Left kidney (tissue), 8 donors: ENCODE measurements at places on chromosomes 5 and 9. TPM values are rescaled to one million over a fixed set of nuclear protein-coding genes. Genes with fewer than 3 reads are reported as not detected.

CBY3 gene
- 0.30 TPM for polyA plus RNA-seq

- peak; percentile 29 for DNase-seq
Measured at GRCh38 chr5:176365351-176366231, at the start of gene ARL10. Gene ARL10 (plus strand): TSS chr5:176365487. CDS start chr5:176365564, 77 bp downstream.

DNA sequence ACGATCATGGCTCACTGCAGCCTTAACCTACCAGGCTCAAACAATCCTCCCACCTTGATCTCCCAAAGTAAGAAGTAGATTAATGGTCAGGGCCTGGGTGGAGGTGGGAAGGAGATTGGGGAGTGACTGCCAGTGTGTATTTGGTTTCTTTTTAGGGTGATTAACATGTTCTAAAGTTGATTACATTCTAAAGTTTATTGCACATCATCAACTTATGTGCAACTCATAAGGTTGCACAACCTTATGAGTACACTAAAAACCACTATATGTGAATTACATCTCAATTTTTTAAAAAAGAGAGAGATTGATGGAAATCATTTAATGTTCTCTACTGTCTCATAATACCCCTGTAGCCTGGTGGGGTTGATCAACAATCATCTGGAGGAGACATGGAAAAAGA lies 218.1 kb downstream of the AOPEP start:
- DNase-seq, result no peak

PCDHB8 gene
- polyA plus RNA-seq, result 2.6 TPM

GRCh38 chr5:14472986-14473567 lies 108.5 kb upstream of the OTULINL start:
- DNase-seq, result no peak

GRCh38 chr5:91252916-91253315 lies 130.2 kb downstream of the ARRDC3 start:
- DNase-seq, result no peak

- DNase-seq, result no peak
Measured at GRCh38 chr9:126117158-126117425, 209.5 kb upstream of the MVB12B start.

TAF11L5 gene
- not detected for polyA plus RNA-seq

GRCh38 chr9:82421498-82421897 lies 432.9 kb downstream of the SPATA31D1 start:
- DNase-seq, result no peak

DNA sequence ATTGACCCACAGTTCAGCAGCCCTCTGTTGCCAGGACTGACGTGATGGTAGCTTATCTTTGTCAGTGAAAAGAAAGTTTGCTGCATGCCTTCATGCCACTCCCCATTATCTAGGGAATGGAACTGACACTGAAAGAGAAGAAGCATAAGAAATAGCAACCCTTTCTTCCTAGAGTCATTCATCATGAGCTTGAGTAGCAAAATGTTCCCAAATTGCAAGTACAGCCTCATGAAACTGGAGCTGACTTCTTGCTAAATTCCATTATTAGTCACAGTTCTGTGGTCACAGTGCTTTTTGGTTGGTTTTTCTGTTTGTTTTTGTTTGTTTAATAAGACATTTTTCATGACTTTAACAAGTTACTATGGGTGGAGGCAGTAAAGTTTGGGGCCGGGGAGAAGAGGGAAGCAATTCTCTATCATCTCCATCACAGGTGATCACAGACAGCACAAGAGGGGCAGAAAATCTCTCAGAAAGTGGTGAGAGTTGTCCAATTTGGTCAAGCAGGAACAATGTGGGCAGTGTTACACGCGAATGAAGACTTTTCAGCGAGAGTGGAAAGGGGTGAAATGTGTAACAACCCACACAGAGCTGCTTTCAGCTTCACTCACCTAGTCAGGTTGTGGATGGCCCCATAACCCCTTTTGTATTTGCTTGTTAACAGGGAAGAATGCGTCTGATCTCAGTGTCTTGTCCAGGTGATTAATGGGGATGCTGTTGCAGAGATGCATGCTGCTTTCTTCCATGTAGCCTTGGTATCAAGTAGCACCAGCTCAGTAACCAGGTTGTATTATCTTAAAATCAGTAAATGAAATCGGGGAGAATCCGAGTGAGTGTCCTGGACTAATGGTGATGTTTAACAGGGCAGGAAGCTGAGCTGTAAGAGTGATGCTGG lies 440.4 kb downstream of the DMRT2 start:
- DNase-seq, result peak; percentile 17

GRCh38 chr9:21589344-21590056 lies 107.4 kb upstream of the IFNE start:
- DNase-seq, result no peak

DNA sequence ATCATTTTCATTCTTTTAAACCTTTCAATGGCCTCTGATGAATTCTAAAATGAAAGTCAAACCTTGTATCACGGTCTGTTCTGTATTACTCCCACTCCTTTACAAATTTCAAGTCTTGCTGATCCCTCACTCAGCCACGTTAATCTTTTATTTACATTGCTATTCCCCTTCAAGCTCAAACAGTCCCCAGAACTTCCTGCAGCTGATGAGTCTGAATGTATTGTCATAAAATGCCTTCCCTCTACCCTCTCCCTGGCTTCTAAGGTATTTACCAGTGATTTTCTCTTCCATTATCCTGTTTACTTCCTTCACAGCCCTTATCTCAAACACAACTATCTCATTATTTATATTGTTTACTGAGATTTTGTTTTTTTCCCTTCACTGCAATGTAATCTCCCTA lies 562.3 kb upstream of the C9orf72 start:
- DNase-seq, result no peak

RASGEF1C gene
- polyA plus RNA-seq, result 0.27 TPM

DNA sequence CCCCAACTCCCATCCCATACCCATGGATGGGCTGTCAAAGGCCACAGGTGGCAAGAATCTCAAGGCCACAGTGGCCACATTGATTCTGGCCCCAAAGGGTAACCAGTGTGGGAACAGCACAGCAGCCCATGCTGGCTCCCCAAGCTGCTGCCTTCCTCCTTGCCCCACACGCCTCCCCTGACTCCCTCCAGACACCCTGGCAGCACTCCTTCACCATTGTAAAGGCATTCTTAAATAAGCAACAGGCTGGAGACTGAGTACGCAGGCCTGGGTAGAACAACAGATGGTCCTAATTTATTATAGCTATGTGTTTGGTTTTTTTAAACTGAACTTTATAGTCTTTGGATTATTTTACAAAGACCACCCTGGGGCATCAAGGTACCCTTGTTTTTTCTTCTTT lies 158.8 kb downstream of the TSSK1B start:
- no peak for DNase-seq

DNA sequence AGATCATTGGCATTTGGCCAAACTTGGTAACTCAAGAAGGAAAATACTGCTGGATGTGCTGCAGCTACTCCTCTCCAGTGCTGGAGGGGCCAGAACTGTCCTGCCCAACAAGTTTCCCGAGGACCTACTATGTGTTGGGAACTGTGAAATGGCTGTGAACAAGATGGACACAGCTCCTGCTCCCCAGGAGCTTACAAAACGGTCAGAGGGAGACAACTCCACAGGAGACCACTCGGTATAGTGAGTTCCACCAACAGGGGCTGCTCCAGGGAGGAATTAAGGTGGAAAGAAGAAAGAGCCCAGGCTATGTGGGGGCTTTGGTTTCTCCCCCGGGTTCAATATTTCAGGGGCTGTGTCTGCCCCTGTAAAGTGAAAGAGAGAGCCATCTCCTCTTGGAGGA lies 78.8 kb downstream of the GNA14 start:
- no peak for DNase-seq

GRCh38 chr9:136729144-136729543 lies 13.6 kb downstream of the LCN10 start:
- no peak for DNase-seq

GRCh38 chr5:16067415-16067814 lies 112.2 kb downstream of the MARCHF11 start:
- no peak for DNase-seq

DNA sequence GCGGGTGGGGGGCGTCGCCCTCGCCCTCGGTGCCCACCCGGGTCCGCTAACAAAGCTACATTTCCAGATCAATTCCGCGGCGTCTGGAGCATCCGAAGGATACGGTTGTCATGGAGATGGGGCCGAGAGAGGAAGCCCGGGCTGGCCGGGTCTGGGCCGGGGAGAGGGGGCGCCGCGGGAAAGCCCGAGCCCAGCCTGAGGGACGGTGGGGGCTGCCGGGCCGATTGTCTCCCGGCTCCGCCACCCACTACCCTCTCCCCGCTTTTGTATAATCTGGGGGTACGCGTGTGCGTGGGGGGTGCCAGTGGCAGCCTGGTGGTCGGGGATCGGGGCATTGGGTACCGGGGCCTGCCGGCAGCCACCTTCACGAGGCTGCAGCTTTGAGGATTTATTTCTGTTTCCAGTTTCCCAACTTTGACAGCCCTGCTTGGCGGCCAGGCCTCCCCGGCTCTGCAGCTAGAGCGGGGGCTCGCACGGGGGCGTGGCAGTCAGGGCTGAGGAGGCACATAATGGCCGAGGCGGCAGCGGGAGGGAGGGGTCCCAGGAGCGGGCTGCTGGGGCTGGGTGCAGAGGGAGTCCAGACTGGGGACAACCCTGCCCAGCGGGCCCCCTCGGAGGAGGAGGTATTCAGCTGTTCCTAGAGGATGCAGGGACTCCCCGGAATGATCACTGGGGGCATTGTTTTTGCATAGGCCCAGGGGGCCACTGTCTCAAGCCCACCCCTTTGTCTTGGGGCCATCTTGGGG lies 626 bp downstream of the PSD2 start:
- no peak for DNase-seq

GRCh38 chr5:6886866-6887265 lies 173.6 kb downstream of the TENT4A start:
- no peak for DNase-seq

GRCh38 chr9:98367371-98367900 lies 112.0 kb upstream of the TBC1D2 start:
- no peak for DNase-seq

CDC20B gene
- polyA plus RNA-seq, result 0.62 TPM

- DNase-seq, result no peak
Measured at GRCh38 chr5:36661456-36662220, 55.2 kb downstream of the SLC1A3 start.

IQGAP2 gene
- polyA plus RNA-seq, result 77.6 TPM

DNA sequence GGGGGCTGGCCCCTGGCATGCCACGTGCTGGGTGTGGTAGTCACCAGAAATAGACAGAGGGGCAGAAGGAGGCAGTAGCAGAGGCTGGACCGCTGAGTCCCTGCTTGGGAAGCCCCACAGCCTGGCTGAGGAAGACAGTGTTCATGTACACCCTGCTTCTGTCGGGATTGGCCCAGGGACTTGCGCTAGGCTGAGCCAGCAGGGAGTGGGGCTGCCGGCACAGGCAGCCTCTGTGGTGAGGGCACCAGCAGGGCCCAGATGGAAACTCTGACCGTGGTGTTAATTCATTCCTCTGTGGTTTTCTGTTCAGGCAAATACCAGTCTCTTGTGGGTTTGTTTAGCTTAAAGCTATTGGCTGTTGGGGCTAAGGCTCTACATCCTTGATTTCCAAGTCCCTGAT lies 108.6 kb upstream of the RAD23B start:
- DNase-seq, result no peak

TCF7 gene
- 13.0 TPM for polyA plus RNA-seq

RASEF gene
- polyA plus RNA-seq, result 8.5 TPM

HTR1A gene
- polyA plus RNA-seq, result not detected

EDIL3 gene
- 56.9 TPM for polyA plus RNA-seq

DNA sequence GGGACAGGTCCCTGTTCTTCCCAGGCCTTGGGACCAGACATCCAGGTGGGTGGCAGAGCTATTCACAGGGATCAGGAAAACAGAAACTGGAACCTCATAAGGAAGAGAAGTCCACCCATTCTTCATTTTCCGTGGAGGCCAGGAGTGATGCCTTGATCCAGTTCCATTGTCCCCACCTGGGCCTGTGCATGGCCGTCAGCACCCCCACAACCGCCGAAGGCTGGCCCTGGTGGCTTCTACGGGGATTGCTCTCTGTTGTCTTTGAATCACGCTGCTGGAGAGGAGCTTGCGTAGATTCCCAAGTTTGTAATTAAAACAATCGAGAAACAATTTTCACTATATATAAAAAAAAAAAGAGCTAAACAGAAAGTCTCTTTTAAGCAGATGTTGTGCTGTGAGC lies 134.4 kb downstream of the MVB12B start:
- DNase-seq, result no peak

DNA sequence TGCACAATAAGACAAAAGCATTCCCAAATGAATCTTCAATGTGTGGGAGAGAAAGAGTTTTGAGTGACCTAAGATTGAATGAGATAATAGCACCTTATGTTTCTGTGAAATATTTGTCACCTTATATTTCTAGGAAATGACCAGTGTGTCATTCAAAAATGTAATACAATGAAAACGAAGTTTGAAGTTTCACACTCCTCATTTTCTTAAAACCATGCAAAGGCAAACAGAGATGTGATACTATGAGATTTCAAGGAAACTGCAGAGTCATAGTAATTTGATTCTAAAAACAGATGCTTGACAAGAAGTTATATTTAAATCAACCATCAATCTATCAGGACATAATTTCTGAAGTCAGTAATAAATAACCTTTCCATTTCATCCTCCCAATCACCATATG lies 13.6 kb upstream of the ABCA1 start:
- DNase-seq, result no peak

PCDHGC5 gene
- 0.81 TPM for polyA plus RNA-seq

DNA sequence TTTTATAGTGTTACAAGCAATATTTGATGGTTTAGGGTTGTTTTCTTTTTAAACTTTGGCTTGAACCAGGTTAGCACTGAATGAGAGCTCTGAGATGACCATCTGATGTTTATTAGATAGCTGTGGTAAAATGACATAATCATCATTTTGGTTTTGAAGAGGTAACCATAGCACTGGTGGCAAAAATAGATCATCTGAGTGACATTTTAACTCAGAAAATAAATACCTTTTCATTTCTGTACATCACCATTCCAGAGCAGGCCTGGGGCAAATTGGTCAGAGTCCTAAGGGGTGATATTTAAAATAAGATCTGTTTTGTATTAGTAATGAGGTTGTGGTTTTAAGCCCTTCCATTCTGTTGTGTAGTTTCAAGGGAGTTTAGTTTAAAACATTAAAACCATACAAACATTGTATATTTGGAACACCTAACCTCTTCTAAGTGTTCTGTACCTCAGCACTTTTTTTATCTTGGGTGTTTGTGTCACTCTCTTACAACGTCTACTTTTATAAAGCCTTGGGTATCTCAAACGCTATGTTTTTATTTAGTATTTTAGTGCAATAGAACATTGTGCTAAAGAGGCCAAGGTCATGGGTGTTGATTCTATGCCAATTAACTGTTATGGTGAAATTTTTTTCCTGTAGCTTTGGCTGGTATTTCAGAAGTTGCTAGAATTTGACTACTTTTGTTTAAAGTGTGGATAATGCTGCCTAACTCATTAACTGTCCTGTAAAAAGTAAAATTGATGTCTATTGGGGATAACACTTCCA lies 166.1 kb downstream of the CD180 start:
- DNase-seq, result no peak

DNA sequence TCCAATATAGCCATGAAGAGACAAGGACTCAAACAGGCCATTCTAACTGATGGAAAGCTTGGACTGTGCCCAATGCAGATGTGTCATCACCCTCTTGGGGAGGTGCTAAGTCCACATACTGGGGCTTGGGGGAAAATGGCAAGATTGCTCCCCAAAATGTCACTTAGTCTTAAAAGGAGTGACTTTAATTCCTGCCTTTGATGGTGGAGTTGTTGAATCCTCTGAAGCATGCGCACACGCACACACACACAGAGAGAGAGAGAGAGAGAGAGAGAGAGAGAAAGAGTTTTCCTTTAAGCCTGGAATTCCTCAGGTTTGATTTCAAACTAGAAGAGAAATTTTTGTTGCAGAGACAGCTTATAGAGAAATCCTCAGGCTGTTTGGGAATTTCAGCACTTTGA lies 161.9 kb upstream of the GAS1 start:
- DNase-seq, result no peak
